ENCODE measurements at places on chromosomes 7 and 10. TPM values are rescaled to one million over a fixed set of nuclear protein-coding genes. Genes with fewer than 3 reads are reported as not detected.

The TIMM23 gene
- total RNA-seq, result 22.6 TPM

The EPO gene
- not detected for total RNA-seq

The PDZD7 gene
- total RNA-seq, result 0.77 TPM

The POLR2J2 gene
- 31.1 TPM for total RNA-seq

The ADAM22 gene
- total RNA-seq, result 3.1 TPM

The CLCN1 gene
- total RNA-seq, result not detected

The AQP1 gene
- not detected for total RNA-seq

The EGFR gene
- total RNA-seq, result not detected

The FAM25G gene
- total RNA-seq, result not detected

The STAMBPL1 gene
- total RNA-seq, result 29.5 TPM

The CFAP43 gene
- total RNA-seq, result 0.17 TPM

The ASAH2 gene
- 3.6 TPM for total RNA-seq

The ZNF804B gene
- total RNA-seq, result not detected

The TNS3 gene
- total RNA-seq, result 38.3 TPM

The ATOH7 gene
- not detected for total RNA-seq

The ZNF239 gene
- total RNA-seq, result 8.5 TPM

The KMT2C gene
- total RNA-seq, result 109 TPM

The SDK1 gene
- 2.5 TPM for total RNA-seq
